ENCODE measurements at places on chromosomes 1 and 21.

DNA sequence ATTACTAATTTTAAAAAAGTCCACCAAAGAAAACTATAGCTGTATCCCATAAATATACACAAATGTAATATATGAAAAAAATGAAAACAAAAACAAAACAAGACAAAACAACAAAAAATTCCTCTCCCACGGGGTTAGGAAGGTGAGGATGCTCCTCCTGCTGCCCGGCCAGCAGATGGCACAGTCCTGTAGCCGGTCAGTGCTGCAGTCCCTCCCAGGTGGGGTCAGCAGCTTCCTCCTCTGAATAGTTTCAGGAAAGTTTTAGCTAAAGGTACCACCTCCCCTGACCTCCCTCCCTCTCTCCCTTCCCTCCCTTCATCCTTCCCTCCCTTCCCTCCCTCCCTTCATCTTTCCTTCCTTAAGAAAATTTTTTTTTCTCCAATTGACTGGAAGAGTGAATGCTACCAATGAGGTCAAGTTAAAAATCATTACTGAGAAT, 67.8 kb upstream of the BCL10 start:
- DNase-seq, result no peak

DNA sequence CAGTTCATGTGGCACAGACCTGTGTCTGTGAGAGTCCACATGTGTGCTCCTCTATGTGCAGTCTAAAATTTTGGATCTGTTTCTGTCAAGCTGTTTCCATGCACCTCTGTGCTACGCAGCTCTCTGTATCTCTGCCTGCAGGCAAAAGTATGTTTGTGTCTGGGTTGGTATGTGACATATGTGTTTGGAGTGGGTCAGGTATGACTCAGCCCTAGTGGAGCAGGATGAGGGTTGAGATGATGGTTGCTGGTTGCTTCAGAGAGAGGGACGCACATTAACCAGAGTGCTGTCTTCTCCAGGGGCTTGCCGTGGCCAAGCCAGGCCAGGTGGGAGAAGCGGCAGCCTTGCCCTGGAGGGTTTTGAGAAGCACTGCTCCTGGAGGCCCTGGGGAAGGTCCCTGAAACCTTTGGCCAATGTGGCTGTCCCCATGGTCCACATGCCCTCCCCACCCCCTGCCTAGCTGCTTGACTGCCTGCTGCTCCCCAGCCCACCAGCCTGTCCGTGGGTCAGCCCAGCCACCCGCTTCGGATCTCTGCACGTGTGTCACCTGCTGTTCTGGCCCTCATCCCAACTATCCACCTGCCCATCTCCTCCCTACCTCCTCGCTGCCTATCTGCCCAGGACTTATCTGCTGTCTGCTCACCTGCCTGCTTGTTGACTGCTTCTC, 4.1 kb upstream of the EVA1B start:
- no peak for DNase-seq

DNA sequence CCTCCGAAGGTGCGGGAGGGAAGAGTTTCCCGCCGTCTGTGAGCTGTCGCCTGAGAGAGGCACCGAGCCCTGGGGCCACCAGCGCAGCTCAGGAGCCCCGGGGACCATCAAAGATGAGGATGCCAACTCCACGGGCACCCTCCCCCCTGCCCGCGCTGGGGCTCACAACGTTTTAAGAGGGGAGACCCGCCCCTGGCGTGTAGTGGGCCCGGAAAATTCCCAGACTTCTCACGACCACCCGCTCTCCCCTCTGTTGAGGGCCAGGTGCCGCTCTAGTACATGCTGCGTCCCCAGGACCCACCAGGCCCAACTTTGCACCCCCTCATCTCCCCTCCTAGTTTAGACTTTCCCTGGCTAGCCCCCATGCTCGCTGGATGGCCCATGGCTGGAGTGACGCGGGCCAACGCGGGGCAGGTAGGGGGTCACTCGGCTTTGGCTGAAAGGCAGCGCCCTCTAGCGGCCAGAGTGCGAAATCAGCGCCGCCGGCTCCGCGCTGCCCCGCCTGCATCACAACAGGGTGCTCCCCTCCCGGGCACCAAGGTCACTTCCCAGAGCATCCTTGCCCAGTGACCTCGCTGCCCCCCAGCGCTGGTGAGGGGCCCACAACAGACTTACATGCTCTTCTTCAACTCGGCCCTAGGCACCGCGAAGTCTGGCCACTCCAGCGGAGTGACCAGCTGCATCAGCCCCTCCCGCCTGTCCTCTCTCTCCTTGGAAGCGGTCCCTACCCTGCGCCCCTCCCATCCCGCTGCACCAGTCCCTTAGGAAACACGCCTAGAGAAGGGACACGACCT, 1.8 kb downstream of the CD160 start:
- peak; percentile 71 for DNase-seq

DNA sequence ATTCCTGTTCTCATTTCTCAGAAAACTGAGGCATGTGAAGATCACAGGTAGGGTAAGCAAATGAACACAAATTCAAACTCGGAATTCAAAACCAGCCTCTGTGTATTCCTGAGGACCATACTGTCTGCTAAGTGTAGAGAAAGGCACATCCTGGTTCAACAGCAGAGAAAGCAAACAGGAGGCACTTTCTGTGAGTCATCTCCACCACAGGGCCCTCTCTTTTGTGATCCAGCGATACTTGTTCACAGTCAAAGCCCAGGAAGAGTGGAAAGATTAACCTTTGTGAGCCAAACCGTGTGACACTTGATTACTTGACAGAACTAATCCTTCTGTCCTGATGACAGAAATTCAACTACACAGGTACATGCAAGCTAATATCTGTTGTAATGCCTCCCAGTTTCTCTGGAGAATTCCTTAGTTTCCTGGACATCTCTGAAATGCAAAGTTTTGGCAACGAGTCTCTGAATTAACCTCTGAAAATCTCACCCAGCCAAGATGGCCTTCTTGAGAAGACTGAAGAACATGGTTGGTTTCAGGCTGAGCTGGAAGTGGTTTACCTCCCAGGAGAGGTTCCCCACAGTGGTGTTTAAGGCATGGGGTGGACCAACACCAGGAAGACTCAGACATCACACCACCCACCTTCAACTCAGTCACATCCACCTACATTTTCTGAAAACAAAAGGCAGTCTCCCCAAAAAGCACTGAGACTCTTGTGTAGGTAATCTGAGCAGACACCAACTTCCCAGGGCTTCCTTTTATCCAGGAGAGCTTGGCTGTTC, 98.2 kb upstream of the ERG start:
- DNase-seq, result no peak

DNA sequence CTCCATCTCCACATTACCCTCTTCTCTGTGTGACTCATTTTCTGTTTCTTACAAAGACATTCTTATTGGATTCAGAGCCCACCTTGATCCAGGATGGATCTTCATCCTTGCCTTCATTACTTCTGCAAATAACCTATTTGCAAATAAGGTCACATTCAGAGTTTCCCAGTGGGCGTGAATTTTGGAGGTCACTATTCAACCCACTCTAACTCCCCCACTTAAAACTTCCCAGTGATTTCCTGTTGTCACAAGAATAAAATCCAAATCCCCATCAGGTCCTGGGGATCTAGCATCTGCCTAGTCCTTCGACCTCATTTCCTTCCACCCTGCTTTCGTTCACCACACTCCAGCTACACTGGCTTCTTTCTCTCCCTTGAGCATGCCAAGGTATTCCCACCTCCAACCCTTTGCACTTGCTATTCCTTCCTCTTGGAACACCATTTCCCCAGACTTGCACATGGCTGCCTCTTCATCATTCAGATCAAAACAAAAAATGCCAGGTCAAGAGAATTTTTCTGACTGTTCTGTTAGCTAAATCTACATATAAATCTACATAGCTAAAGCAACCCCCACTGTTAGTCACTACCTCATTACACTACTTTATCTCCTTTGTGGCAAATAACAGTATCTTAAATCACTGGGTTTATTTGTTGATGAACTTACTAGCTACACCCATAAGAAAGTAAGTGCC, 187.2 kb downstream of the TOMM20 start:
- no peak for DNase-seq

DNA sequence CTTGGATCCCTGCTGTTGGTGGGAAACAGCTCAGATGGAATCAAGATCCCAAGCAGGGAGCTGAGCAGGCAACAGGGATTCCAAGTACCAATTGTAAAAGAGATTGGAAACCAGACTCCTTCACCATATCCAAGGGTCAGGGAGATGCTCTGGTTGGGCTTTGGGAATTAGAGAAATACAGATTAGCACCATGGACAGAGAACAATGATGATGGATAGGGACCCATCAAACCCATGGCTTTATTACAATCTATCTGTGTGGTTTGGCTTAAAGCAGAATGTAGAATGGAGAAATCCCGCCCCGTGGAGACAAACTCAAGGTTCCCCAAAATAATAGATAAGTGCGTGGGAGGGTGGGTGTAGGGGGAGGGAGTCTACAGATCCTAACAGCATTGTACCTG, 120.7 kb upstream of the CSF3R start:
- DNase-seq, result no peak
